ENCODE measurements at places on chromosomes 2 and 18. TPM values are rescaled to one million over a fixed set of nuclear protein-coding genes. Genes with fewer than 3 reads are reported as not detected.

The RND3 gene
- 48.4 TPM for total RNA-seq

The UNC80 gene
- total RNA-seq, result not detected

The SEPTIN10 gene
- 156 TPM for total RNA-seq

The SH2D6 gene
- total RNA-seq, result not detected

The UGT1A8 gene
- not detected for total RNA-seq

The LCT gene
- under 0.01 TPM for total RNA-seq

The ATP6V1B1 gene
- 0.07 TPM for total RNA-seq

The HOXD9 gene
- total RNA-seq, result not detected

The HOXD12 gene
- total RNA-seq, result not detected

The ZCCHC2 gene
- total RNA-seq, result 35.5 TPM

The CNTNAP5 gene
- total RNA-seq, result not detected

The ARHGAP15 gene
- not detected for total RNA-seq

The B3GNT7 gene
- 0.50 TPM for total RNA-seq

The BOLL gene
- not detected for total RNA-seq

The MRPL19 gene
- 81.0 TPM for total RNA-seq

The ACADL gene
- total RNA-seq, result not detected

The NGEF gene
- total RNA-seq, result 0.50 TPM

The THSD7B gene
- total RNA-seq, result under 0.01 TPM

The FEV gene
- total RNA-seq, result not detected

The DCDC2C gene
- total RNA-seq, result not detected

Data from thoracic aorta endothelial cell (primary cell).